ENCODE measurements at places on chromosomes 6 and 20.

- no peak for DNase-seq
Observed at GRCh38 chr20:12069181-12069580, 151.5 kb downstream of the BTBD3 start.

DNA sequence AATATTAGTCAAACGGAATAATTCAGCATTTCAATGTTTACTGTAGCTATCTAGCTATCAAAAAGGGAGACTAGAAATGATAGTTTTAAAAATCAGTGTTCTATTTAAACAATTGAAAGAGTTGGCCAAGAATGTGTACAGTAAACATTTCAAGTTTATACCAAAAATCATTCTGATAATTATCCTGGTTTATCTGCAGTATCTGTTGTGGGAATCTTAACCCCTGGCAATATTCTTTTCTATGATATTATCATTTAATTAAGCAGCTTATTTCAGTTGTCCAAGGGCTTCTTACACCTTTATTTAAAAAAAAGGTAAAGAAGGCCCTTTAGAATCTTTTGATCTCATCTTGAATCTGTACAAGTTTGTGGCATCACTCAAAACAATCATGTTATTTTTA, 125.1 kb downstream of the PHACTR1 start:
- no peak for DNase-seq

DNA sequence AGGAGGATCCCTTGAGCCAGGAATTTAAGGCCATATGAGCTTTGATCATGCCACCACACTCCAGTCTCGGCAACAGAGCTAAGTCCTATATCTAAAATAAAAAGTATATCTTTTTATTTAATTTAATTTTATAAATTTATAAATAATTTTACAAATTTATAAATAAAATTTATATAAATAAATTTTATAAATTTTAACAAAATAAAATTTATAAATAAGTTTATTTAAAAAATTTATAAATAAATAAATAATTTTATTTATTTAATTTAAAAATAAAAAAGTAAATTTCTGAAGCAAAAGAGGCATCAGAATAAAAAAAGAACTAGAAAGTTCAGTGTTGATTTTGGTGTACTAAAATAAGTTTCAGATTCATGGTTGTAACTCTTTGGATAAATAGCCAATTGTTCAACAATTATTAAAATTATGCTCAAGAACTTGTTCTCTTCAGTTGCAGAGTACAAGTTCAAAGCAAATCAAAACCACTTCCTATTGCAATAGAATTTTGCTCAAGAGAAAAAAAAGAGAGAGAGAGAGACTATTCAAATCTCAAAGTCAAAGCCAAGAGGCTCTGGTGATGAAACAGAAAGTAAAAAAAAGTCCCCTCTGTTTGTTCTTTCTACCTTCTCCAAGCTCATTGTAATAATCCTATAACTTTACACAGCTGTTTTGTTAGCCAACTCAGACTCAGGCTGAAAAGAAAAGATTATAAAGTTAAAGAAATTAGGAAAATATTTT, 547.5 kb upstream of the ADGRB3 start:
- DNase-seq = no peak

DNA sequence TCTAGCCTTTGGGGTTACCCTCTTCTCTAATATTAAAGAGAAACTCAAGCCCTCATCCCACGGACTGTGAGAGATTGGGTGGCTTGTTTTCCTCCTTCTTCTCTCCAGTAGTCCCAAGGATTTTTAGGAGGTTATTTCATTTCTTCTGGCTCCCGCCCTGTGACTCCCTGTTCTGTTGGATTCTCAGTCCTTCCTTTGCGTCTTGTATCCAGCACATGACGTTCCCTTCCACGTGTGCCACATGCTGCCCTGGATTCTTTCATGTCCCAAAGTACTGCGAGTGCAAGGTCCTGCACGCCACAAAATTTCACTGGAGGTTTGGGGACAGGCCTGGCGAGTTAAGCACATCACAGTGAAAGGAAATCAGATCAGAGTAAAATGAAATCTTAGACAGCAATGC, 213.4 kb downstream of the PACRG start:
- DNase-seq = no peak

DNA sequence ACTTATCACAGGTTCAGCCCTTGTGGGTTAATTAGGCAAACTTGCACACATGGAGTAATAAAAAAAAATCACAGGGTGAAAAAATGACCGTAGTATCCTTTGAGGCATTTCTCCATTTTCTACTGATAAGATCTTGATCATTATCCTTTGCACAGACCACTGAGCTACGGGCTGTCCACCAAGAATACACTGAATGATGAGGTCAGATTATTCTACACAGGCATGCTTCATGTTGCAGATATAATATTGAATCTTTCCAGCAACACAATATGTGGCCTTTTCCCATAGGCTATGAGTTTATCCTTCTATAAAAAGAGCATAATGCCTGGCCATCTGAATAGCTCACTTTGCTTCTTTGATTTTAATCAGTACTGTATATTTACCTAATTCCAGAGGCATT, 168.9 kb downstream of the FRK start:
- DNase-seq = no peak

DNA sequence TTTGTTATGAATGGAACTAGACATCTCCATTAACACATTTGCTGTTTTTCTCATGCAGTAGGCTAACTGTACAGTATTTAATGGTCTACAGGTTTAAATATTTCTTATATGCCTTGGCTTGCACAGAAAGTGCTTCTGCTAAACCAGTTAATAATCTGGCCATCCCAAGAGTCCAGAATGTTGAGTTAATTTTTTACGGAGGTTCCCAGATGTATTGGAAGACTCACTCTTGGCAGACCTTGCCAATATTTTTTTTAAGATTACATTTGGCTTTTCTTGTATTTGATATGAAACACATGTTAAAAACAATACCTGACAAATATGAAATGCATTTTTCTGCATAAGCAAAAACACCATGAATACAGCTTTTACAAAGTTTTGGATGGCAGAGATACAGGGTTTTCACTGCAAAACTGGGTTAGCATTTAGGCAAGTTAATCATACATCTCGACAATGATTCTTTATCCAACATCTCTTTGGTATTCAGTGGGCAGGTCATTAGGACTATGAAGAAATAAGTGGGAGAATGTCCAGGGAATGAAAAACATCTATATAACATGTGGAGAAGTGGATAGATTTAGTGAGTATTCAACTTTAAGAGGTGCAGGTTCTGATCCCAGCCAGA, 94.0 kb downstream of the SGK1 start:
- no peak for DNase-seq

GRCh38 chr6:48325701-48326100, 214.7 kb upstream of the PTCHD4 start:
- no peak for DNase-seq

DNA sequence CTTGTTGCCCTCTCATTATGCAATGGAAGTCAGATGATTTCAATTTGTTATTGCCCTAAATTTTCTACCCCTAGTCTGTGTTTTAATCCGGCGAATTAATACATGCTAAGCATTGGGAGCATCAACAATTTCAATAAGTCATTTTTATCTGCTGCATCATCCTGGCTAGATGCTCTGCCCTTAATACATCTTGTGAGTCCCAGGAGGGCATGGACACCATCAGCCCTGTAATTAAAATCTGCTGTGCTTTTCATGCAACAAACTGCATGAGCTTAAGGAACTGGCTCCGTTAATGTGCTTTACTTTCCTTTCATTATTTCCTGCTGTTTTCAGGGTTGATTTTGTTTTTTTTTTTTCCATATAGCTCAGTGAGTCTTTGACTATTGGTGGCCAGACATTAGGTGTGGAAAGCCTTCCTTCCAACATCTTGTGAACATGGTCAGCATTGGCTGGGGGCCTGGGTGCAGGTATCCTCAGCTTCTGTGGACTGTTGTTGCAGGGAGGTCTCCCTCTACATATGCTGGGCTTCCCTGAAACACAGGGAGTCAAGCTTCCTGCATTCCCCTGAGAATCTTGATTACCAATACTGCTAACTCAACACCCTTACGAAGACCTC, 8.5 kb upstream of the PBOV1 start:
- DNase-seq = no peak

DNA sequence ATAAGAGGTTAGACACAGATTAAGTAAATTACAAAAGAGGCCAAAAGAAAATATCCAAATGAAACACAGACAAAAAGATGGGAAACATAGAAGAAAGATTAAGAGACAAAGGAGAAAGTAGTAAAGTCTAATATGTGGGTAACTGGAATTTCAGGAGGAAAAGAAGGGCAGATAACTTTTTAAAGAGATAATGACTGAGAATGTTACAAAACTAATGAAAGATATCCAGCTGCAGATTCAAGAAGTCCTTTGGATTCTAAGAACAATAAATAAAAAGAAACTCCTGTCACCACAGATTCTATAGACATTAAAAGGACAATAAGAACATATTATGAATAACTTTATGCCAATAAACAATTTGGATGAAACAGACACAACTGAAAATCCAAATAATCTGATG, 90.1 kb downstream of the WASF1 start:
- DNase-seq = no peak

DNA sequence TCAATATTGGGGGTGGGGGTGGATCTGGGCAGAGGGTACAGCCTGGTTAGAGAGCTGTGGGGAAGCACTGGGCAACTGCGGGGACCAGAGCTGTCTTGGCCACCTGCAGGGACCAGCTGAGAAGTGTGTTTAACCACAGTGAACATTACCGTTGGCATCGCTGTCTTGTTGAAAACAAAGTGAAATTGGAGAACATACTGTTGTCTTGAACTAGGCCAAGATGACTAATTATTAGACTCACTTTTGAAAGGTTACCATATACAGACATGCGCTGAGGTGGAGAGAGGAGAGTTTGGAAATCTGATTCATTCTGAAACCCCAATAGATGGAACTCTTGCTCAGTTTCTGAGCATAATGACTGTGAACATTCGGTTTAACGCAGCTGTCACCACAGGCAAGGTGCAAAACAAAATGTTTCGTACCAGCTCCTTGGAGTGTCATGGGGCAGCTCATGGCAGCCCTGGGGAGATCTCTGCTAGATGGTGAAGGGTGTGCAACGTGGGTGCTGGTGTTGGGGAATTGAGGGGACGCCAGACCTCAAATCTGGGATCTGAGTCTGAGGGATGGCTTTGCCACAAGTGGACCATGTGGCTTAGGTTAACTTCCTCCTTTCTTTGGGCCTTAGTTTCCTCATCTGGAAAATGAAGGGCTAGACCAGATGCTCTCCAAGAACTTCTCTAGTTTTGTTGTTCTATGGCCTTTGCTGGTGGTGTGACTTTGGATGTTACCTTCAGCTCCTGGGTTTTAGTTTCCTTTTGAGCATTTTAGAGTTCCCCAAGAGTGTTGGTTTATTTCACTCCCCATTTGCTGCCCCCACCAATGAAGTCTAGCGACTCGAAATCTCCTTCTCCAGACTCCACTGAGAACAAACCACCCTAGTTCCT, 24.6 kb upstream of the GTSF1L start:
- DNase-seq = no peak

GRCh38 chr20:60935971-60936370, 316.1 kb upstream of the CDH4 start:
- no peak for DNase-seq

DNA sequence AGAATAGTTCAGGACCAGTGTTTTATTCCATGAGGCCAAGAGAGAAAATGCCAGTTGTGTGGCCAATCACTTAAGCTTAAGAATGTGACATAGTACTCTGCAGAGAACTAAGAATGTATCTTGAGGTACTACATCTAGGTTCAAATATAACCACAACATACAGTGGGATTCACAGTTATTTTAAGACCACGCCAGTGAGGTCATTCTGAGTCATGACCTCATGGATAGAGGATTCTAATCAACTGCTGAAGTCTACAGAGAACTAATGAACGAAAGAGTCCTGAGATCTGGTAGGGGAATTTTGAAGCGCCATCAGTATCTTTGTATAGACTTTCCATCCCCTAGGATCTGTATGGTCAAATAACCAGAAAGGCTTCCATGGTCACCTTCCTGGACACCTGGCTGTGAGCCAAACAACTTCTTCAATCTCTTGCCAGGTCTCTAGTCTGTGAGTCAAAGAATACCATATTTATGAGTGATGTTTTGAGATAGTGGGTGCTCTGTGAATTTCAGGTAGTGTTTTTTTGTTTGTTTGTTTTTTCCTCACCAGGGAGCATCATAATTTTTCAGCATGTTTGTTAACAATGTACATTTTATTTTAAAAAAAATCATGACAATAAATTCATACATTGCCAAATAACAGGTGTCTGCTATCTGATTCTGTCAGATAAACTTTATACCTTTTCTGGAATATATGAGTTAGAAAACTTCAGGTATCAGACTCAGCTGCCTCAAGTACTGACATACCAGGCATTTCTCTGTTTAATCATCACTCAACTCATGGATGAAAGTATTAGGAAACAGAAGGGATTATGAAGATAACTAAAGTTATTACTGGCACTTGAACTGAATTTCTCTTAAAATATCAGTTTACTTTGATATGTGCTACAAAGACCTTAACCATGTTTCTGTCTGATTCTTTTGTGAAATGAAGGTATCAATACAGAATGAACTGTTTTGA, 217.9 kb downstream of the PLCB4 start:
- DNase-seq = no peak

- DNase-seq = no peak
Observed at GRCh38 chr6:41671376-41671775, 33.1 kb downstream of the MDFI start.

DNA sequence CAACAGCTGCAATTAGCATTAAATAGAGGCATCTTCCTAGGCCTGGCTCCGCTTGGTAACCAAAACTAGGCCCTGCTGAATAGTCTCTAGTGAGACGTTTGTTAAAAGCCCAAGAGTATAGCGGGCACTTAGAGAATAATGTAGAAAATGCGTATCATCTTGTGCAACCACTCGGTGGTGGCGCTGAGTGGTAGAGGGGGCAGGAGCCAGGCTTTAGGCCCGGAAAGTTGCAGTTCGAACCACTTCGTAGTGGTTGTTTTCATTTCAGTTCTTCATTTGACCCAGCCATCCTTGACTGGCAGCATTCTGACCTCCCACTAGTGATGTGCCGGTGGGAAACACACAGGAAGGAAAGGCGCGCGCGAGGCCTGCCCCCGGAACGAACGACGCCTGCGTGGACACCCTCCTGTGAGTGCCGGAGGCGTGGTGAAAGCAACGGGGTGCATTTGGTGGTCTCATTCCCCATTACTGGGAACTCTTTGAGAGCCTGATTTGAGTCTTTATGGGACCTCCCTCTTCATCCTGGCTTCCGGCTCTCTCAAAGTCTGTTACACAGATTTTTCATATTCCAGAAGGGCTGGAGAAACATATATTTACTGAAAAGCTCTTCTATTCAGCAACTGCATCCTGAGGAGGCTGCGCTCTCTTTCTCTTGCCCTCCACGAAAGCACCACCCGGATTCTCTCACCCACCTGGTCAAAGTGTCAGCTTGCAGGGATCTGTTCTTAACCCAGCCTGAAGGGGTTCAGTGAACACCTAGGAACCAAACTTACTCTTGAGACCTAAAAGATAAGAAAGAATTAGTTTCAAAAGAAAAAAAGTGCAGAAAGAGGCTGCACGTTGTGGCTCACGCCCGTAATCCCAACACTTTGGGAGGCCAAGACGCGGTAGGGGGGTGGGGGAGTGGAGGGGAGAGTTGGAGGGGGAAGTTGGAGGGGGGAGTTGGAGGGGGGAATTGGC, 18.2 kb downstream of the GPX5 start:
- DNase-seq = no peak

- no peak for DNase-seq
Observed at GRCh38 chr6:144285548-144285797, 338 bp downstream of the UTRN start.

GRCh38 chr20:49945306-49945700, 9.1 kb downstream of the RNF114 start:
- DNase-seq = no peak

Data from keratinocyte (primary cell).